Left ventricle myocardium inferior (tissue), 1 donor: ENCODE measurements at places on chromosomes 11 and 22. TPM values are rescaled to one million over a fixed set of nuclear protein-coding genes. Genes with fewer than 3 reads are reported as not detected.

Gene OR5D18
- total RNA-seq = not detected

Gene CPT1A
- total RNA-seq = 73.1 TPM

Gene RAPSN
- total RNA-seq = 2.2 TPM

Gene POU2AF2
- total RNA-seq = not detected

Gene PHLDB1
- total RNA-seq = 102 TPM

Gene TXNRD2
- 35.2 TPM for total RNA-seq

DNA sequence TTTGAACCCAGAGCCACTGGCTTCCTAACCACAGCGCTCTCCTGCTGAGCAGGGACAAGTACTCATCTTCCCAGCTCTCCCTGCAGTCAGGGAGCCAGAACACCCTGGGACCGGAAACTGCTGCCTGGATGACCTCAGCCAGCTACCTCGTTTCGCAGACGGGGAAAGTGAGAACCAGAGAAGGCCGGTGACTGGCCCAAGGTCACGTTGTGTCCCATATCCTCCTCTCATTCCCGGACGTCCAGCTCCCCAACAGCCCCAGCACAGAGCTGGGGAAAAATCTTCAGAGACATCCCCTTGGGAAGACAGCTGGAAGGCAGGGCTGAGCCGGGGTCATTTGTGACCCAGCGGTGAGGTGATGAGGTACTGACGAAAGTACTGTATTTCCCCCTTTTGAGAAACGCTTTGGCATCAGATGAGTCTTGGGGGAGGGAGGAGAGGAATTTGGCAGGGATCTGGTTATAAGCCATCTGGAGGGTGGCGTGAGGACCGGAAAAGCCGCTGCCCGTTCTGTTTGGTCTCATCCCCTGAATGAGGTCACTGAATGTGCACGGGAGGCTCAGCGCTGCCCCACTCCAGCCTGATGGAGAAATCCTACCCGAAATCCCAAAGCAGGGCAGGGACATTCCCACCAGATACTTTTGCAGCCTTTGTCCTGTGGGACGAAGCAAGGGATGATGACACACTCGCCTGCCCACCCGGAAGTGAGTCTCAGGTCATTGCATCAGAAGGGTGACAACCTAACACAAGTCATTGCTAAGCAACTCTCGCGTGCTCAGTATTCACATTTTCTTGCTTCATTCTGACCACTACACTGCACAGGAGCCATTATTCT, 41.1 kb downstream of the LIF start:
- peak overlapping the region; percentile 9 for H3K4me3 ChIP-seq
- H3K27me3 ChIP-seq = peaks cover 93% of the 10 kb centered on the region
- peak overlapping the region; percentile 80 for H3K27ac ChIP-seq
- DNase-seq = peak; percentile 49
- peaks cover 31% of the 10 kb centered on the region for H3K4me1 ChIP-seq

DNA sequence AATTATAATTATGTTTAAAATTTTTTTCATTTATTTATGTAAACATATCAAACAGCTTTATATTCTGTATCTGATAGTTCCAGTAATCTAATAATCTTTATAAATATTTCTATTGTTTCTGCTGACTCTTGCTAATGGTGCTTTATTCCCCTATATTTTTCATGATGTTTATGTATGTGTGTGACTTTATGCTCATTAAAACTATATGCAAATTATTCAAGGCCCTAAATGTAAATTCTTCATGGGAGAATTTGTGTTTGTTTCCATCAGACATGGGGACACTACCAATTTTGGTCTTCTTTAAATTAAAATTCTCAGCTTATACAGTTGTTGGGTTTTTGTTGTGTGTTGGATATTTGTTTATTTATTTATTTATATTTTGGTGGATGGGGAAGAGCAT, 13.7 kb upstream of the ALKBH3 start:
- H3K27ac ChIP-seq = no peak overlapping the region
- no peak overlapping the region for H3K4me3 ChIP-seq
- H3K27me3 ChIP-seq = peaks cover 11% of the 10 kb centered on the region

DNA sequence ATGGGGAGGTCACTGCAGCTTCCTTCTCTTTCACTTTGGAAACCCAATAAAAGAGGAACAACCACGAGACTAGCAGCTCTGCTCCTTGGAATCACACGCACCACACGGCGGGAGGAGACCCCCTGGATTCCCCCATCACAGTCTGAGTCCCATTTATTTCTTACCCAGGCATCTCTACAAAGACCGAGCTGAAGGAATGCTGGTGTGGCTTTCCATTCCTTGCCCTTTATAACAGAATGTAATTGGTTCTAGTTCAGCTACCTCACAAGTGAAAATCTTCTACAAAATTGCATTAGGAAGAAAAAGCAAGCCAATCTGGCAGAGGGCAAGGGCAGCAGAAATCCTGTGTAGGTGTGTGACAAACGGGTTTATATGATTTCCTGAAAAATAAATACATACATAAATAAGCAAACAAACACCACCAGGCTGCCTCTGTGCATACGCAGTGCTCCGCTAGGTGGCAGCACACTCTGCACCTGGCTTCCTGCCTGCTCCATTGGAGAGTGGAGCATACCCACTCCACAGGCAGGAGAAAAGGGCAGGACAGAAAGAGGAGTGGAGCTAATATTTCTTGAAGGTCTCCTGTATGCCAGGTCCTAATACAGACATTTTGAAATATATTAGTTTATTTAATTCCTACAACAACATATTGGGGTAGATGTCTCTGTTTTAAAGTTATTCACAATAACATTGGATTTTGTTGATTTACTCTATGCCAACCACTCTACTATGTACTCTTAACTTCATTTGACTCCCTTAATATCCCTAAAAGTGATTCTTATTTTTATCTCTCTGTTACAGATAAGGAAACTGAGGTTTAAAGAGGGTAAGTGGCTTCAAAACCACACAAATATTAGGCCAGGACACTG, 673.1 kb downstream of the KCNA4 start:
- no peak overlapping the region for H3K27ac ChIP-seq
- no peak overlapping the region for H3K4me3 ChIP-seq
- H3K36me3 ChIP-seq = no peaks in the 10 kb centered on the region
- peaks cover 13% of the 10 kb centered on the region for H3K27me3 ChIP-seq
- no peaks in the 10 kb centered on the region for H3K4me1 ChIP-seq

GRCh38 chr11:11806074-11806473, 35.7 kb upstream of the USP47 start:
- no peak for DNase-seq
- H3K36me3 ChIP-seq = no peaks in the 10 kb centered on the region
- no peak overlapping the region for H3K4me3 ChIP-seq
- no peaks in the 10 kb centered on the region for H3K27me3 ChIP-seq

DNA sequence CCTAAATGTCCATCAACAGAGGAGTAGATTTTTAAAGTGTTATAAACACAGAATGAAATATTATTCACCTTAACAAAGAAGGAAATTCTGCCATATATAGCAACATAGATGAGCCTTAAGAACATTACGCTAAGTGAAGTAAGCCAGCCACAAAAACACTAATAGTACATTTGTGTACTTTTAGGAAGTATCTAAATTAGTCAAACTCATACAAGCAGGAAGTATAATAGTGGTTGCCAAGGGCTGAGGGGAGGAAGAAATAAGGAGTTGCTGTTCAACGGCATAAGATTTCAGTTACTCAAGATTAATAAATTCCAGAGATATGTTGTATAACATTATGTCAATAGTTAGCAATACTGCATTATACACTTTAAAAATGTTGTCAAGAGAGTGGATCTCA, 181.7 kb upstream of the ZC3H12C start:
- DNase-seq = no peak
- H3K36me3 ChIP-seq = no peaks in the 10 kb centered on the region
- no peak overlapping the region for H3K4me3 ChIP-seq

DNA sequence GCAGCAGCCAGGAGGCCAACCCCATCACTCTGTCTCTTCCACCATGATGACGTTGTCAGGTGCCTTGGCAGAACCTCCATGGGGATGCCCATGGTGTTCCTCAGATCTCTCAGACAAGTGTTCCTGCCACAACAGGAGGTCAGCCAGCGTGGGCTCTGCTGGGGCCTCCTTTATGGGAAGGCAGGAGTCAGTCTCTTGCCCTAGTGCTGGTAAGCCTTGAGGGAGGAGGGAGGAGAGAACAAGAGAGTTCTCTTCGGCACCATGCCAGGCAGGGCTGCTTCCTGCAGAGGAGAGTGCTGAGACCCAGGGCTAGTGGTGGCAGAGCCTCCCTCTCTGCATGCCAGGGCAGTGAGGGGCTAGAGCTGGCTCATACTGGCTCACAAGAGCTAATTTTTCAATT, 32.5 kb downstream of the GNAZ start:
- H3K4me1 ChIP-seq = peaks cover 43% of the 10 kb centered on the region
- no peaks in the 10 kb centered on the region for H3K36me3 ChIP-seq
- no peak overlapping the region for H3K27ac ChIP-seq
- no peak overlapping the region for H3K4me3 ChIP-seq
- no peaks in the 10 kb centered on the region for H3K27me3 ChIP-seq

GRCh38 chr11:64000026-64000739, 13.9 kb downstream of the OTUB1 start:
- H3K4me3 ChIP-seq = peak overlapping the region; percentile 59
- peaks cover 33% of the 10 kb centered on the region for H3K36me3 ChIP-seq
- H3K4me1 ChIP-seq = peaks cover 52% of the 10 kb centered on the region
- DNase-seq = peak; percentile 73

GRCh38 chr11:111797145-111797581, 31.0 kb upstream of the PPP2R1B start:
- DNase-seq = no peak
- H3K27ac ChIP-seq = peak overlapping the region; percentile 9
- H3K27me3 ChIP-seq = no peaks in the 10 kb centered on the region
- peaks cover 19% of the 10 kb centered on the region for H3K36me3 ChIP-seq

GRCh38 chr11:61757213-61757862, 4.9 kb downstream of the MYRF start:
- no peak for DNase-seq
- no peaks in the 10 kb centered on the region for H3K36me3 ChIP-seq
- peaks cover 5% of the 10 kb centered on the region for H3K4me1 ChIP-seq
- peaks cover 34% of the 10 kb centered on the region for H3K27me3 ChIP-seq

DNA sequence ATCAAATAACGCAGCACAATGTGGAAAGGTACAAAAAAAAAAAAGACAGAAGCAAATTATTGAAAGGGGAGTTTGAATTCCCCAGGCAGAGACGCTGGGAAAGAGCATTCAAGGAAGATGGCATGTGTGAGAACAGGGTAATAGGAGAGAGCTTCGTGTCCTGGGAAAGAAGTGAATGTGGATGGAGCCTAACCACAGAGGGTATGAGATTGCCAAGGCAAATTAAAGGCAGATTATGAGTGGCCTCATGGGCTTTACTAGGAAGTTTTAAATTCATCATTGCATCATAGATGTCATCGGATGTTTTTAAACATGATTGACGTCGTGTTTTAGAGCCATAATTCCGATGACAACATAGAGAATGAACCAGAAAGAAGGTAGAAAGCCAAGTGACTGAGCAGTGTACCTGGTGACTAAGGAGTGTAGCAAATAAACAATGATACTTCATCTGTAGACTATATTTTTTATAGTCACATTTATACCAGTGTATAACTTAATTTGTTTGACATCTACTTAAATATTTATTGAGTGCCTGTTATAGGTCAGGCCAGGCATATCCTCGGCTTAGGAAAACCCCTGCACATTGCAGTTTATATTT, 151.4 kb downstream of the MSANTD4 start:
- H3K27ac ChIP-seq = no peak overlapping the region
- H3K4me1 ChIP-seq = no peaks in the 10 kb centered on the region
- H3K4me3 ChIP-seq = no peak overlapping the region
- H3K36me3 ChIP-seq = no peaks in the 10 kb centered on the region
- no peak for DNase-seq

GRCh38 chr11:37078521-37078920, 480.5 kb upstream of the RAG2 start:
- H3K27ac ChIP-seq = no peak overlapping the region
- H3K27me3 ChIP-seq = no peaks in the 10 kb centered on the region
- no peaks in the 10 kb centered on the region for H3K36me3 ChIP-seq

DNA sequence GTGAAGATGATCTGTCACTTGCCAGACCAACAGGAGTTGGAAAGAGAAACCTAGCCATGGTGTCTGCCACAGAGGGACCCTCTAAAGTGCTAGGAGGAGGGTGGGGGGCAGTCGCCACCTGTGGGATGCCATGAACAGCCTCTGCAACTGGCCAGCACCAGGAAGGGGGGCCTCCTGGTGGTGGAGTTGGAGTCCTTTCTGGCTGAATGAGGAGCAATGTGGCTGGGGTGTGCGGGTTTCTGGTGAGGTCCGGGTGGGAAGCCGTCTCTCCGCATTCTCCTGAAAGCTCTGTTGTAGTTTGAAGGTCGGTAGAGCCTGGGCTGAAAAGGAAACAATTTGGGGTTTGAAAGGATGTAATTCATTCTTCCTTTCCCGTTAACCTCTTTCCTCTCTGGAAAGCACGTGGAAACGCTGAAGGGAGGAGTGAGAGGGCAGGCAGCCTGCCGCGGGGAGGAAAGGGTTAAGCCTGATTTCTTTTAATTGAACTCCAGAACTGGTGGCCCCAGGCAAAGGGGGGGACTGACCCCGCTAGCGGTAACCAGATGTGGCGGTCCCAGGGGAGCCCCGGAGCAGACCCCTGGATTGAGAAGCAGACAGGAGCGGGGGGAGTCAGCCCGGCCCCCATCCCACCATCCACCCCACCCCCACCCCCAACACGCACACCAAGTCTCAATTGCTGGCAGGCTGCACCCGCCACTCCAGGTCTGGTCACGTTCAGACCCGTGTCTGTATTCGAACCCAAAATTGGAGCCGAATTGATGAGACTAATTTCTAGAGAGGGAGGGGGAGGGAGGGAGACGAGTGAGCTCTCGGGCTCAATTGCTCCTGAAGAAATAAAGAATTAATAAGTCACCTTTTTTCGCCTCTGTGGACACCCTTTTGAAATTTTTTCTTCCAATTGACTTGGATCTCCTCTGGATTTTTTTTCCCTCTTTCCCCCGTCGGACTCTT, 1.8 kb upstream of the FLI1 start:
- no peaks in the 10 kb centered on the region for H3K36me3 ChIP-seq
- no peak for DNase-seq
- peak overlapping the region; percentile 95 for H3K27ac ChIP-seq
- peaks cover 81% of the 10 kb centered on the region for H3K4me1 ChIP-seq

- no peaks in the 10 kb centered on the region for H3K36me3 ChIP-seq
- H3K4me3 ChIP-seq = no peak overlapping the region
- no peak for DNase-seq
- H3K27ac ChIP-seq = no peak overlapping the region
Measured at GRCh38 chr11:108534274-108534882, 36.2 kb upstream of the POGLUT3 start.

- DNase-seq = no peak
- H3K4me1 ChIP-seq = no peaks in the 10 kb centered on the region
- no peak overlapping the region for H3K4me3 ChIP-seq
- H3K27ac ChIP-seq = no peak overlapping the region
Measured at GRCh38 chr11:65254724-65255123, 7.0 kb upstream of the POLA2 start.
